DMS153 (cell line): ENCODE measurements at places on chromosomes 1 and 21.
A peak's percentile ranks its signal among the peaks of the same experiment; 100 is the strongest.

DNA sequence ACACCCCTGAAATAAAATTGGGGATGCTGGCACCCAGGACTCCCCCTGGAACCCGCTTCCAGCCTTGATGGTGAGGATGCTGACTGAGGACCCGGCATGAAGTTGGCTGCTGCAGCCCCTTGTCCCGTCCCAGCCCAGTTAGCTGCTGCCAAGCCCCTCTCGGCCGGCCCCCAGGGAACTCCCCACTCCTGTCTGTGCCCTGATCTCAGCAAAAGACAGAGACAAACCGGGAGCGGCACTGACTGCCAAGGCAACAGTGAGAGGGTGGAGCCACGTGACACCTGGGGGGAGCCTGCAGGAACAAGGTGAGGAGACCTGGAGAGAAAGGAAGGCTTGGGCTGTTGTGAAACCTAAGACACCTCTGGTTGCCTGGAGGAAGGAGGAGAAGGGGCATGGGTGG, 24.7 kb downstream of the CASZ1 start:
- DNase-seq: no peak

GRCh38 chr1:29201595-29202051, 19.9 kb upstream of the SRSF4 start:
- DNase-seq: no peak

DNA sequence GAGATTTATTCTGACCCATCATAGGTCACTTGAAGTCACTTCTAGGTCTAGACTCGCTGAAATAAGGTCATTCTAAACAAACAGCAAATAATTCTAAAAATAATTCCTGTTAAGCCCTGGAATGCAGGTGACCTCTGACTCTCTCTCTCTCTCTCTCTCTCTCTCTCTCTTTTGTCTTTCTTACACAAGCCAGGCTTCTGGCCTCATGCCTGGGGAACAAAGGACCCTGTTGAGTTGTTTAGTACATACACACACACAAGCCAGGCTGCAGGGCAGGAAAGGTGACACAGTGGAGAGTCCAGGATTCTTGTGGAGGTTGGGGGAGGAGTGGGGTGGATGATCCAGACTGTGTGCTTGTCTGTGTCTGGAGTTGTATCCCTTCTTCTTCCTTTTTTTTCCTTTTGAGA, 4.0 kb upstream of the MEX3A start:
- DNase-seq: no peak

DNA sequence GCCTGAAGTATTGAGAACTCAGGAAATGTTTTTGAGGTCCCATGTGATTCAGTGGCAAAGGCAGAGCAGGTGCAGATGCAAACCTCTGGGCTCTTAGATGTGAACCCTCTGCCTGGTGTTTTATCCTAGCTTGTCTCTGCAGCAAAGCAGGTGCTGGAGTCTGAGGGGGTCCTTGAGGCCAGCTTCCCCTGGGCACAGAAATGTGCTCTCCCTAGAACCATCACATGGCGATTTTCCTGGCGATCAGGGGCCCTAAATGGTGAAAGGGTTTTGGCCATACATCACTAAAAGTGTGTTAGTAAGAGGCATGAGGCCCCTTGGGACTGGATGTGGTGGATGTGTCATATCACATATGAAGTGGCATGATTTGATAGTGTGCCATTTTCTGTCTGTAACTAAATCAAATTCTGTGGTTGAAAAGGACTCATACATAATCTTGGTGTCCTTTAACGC, 144.8 kb downstream of the ST6GALNAC3 start:
- DNase-seq: no peak

GRCh38 chr1:65471213-65471833, 50.9 kb downstream of the LEPR start:
- no peak for DNase-seq

- DNase-seq: no peak
Observed at GRCh38 chr1:24575905-24576587, 20.2 kb downstream of the NCMAP start.

GRCh38 chr1:230215031-230215430, 148.0 kb downstream of the GALNT2 start:
- DNase-seq: peak; percentile 68

DNA sequence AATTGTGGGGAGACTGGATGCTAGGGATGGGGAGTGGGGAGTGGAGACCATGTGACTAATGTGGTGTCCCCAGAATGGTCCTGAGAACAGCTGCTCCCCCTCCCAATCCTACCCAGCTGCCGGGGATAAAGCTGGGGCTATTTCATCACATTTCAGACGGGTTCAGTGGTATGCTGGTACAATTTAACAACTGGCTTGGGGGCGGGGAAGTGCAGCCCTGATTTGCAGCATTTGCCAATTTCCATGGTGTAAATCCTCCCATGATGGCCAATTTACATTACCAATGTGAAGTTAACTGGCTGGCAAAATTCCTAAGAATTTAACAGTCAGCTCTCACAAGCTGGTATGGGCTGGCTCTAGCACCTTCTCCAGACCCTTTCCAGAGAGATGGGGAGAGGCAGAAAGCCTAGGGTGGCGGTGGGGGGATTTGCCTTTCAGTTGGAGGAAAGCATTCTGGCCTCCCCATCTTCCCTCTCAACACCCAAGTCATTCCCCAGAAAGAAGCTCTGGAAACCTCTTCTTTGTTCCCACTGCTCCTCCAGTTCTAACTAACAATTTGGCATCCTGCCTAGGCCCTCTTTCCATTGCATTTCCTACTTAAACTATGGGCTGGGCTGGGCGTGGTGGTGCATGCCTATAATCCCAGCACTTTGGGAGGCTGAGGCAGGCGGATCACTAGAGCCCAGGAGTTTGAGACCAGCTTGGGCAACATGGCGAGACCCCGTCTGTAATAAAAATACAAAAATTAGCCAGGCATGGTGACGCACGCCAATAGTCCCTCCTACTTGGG, 11.3 kb upstream of the ADGRB2 start:
- no peak for DNase-seq

DNA sequence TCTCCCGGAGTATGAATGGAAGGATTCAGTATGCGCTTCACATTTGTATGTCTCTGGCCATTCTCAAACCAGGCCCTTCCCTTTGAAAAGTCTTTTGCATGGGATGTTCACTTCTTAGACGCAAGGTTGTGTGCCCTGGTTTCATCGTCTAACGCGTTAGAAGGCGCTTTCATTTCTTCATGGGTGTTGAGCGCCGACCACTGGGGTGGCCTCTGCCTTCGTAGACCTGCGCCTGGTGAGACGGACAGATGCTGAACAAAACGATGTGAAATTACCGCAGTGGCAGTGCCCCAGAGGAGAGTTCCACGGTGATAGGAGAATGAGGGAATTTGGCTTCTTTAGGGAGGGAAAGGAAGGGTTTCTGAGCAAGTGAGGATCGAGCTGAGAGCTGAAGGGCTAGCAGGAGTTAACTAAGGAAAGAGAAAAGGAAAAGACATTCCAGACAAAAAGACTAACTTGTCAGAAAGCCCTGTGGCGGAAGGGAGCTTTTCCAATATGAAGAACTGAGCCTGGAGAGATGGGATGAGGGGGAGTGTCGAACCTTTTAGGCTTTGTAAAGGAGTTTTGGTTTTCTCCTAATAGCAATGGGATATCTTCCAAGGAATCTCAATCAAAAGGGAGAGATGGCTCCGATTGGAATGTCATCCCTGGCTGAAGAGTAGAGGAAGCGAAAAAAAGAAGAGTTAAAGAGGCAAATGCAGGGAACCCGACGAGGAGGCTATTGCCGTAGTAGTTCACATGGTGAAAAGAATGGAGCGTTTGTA, 951 bp downstream of the GGPS1 start:
- no peak for DNase-seq

- DNase-seq: peak; percentile 4
Observed at GRCh38 chr1:234154320-234155251, 218.7 kb upstream of the COA6 start.

- DNase-seq: no peak
Observed at GRCh38 chr1:119279456-119280381, 88.9 kb upstream of the HAO2 start.

GRCh38 chr1:65509912-65510680, 89.6 kb downstream of the LEPR start:
- DNase-seq: no peak

- no peak for DNase-seq
Observed at GRCh38 chr1:115531631-115532264, 110.0 kb upstream of the VANGL1 start.

GRCh38 chr1:162023181-162023546, 505 bp downstream of the OLFML2B start:
- DNase-seq: no peak

- no peak for DNase-seq
Observed at GRCh38 chr1:36763771-36764170, 270.5 kb downstream of the GRIK3 start.

DNA sequence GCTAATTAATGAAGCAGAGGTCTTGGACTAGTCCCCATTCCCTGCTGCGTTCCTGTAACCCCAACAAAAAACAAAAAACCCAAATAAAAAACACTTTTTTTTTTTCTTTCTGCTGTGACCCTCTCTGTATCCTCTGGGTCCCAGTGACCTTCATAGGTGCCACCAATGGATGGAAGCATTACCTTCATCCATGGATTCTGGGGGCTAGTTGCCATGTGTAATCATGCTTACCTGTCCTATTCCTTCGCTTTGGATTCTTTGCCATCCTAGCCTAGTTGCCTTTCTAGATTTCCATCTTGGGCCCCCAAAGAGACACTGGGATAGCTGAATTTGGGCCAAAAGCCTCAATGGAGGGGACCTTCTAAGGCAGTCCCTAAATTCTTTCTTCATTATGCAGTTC, 1208.7 kb downstream of the BRINP3 start:
- DNase-seq: no peak

DNA sequence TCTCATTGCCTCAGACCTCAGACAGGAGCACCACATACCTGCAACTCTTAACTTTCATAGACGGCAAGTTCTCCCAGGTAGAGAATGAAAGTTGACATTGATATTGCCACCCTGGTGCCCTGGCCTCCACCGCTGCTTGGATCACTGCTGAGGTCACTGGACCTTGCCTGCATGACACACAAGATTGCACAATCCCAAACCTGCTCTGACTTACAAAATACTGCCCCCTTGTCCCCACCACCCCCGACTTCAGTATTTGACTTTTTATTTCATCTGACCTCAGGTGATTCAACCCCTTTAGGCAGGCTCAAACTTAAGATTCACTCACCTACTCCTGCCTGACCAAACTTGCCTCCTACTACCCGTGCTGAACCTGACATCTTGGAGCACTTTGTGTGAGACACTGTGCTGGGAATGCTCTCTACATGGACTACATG, 43.1 kb upstream of the S1PR1 start:
- no peak for DNase-seq

GRCh38 chr1:33443080-33443704, 12.3 kb upstream of the PHC2 start:
- no peak for DNase-seq

GRCh38 chr1:236548452-236548851, 24.7 kb downstream of the LGALS8 start:
- no peak for DNase-seq

DNA sequence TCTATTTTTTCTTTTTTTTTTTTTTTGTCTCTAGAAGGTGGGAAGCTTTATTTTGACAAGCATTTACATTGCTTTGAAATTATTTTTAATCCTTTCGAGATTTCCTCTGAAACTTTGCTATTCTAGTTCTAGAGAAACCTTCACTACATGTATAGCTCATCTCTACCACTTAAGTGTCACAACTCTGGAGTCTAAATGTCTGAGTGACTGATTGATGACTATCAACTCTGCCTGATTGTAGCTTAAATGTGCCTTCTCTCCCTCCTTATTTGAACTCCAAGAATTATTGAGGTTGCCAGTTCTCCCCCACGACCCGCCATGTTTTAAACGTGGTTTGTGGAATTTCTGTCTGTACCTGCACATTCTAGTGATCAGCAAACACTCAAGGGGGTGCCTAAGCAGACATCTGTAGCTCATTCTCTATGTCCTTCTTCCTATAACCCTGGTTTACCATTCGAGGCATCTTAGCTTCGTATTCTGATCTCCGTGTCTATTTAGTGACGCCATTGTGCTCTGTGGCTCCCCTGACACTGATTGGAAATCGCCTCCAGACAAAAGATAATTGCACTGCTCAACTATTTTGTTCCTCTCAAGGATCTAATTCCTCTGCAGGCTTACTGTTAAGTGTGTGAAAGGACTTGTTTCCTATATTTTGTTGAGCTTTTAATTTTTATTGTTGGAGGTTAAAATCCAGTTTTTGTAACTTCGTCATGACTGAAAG, 1570.6 kb downstream of the BRINP3 start:
- DNase-seq: no peak

DNA sequence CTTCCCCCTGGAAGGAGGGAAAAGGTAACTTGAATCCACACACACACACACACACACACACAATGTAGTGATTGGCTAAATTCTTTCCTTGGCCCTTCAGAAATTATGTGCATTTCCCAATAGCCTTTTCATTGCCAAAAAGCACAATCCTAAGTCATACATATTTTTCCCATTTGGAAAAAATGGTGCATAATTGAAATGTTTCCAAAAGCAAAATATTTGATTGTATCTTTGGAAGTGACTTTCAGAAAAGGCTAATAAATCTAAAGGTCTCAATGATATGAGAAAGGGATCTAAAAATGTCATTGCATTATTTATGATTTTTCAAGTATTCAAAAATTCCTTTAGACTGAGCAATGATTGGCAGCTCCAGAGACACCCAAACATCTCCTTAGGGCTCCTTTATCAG, 43.5 kb upstream of the NEK7 start:
- DNase-seq: no peak

GRCh38 chr1:216554934-216555333, 131.7 kb upstream of the USH2A start:
- no peak for DNase-seq

DNA sequence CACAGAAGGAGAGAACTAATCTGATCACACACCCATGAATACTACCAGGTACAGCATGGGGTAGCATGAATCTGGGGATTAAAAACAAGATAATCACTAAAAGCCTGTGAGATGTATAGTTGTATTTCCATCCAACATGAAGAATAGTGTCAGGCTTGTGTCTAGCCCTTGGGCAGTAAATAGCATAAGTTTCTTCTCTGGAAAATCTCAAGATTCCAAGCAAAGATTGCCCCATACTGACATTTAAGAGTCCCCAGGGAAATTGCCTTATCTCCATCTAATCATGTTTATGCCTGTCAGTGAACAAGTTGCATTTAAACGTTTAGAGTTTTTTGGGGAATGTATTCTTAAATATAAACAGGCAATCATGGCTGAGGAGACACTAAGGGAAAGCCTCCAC, 109.2 kb upstream of the SERTAD4 start:
- DNase-seq: no peak
